Natural killer cell treated with Interleukin-12 subunit alpha and Interleukin-12 subunit beta and Interleukin-15 and Interleukin-18, amount 100 ng/mL, for 72 hours (primary cell): ENCODE measurements at places on chromosomes 13 and 19. TPM values are rescaled to one million over a fixed set of nuclear protein-coding genes. Genes with fewer than 3 reads are reported as not detected.

The DKKL1 gene
- total RNA-seq = not detected

The OBI1 gene
- total RNA-seq = 16.9 TPM

The PSG7 gene
- total RNA-seq = not detected

The DCLK1 gene
- not detected for total RNA-seq

The ATP4B gene
- not detected for total RNA-seq

The GPR18 gene
- total RNA-seq = 13.0 TPM

The WDR88 gene
- total RNA-seq = not detected

The MEF2B gene
- total RNA-seq = 5.9 TPM

The OR10H1 gene
- 0.07 TPM for total RNA-seq

The ERICH4 gene
- total RNA-seq = not detected

The PTH2 gene
- not detected for total RNA-seq

The SHD gene
- total RNA-seq = not detected

The LILRA1 gene
- total RNA-seq = not detected
